Bronchial smooth muscle cell (primary cell): ENCODE measurements at places on chromosomes 5 and 9. TPM values are rescaled to one million over a fixed set of nuclear protein-coding genes. Genes with fewer than 3 reads are reported as not detected.

The ZBTB26 gene
- 2.1 and 2.5 TPM in 2 replicates for total RNA-seq

The ZBTB34 gene
- 4.1 and 5.8 TPM in 2 replicates for total RNA-seq

The TMEFF1 gene
- 1.3 and 2.3 TPM in 2 replicates for total RNA-seq

The ADGRD2 gene
- total RNA-seq: not detected in 2 replicates

The CCIN gene
- 0.79 and 2.8 TPM in 2 replicates for total RNA-seq

The PPP1R26 gene
- total RNA-seq: 5.7 and 6.3 TPM in 2 replicates

The TLR4 gene
- 2.2 and 5.8 TPM in 2 replicates for total RNA-seq

The SLC1A3 gene
- total RNA-seq: 1.7 and 3.0 TPM in 2 replicates

The RCL1 gene
- 7.2 and 7.6 TPM in 2 replicates for total RNA-seq

The TXNDC8 gene
- total RNA-seq: not detected in 2 replicates

The SOHLH1 gene
- total RNA-seq: not detected in 2 replicates

The MARCHF3 gene
- total RNA-seq: 5.0 and 6.4 TPM in 2 replicates

The ANKRD33B gene
- total RNA-seq: 3.6 and 16.1 TPM in 2 replicates

The FOXD1 gene
- total RNA-seq: 3.3 and 8.2 TPM in 2 replicates

The PLGRKT gene
- total RNA-seq: 9.0 and 11.5 TPM in 2 replicates

The PTPN3 gene
- under 0.01 and 0.17 TPM in 2 replicates for total RNA-seq

The LRRC19 gene
- total RNA-seq: not detected in 2 replicates

The CNTNAP3B gene
- total RNA-seq: 7.8 and 14.8 TPM in 2 replicates

The PCDHGA11 gene
- total RNA-seq: 7.0 and 12.0 TPM in 2 replicates

The CNTFR gene
- not detected in 2 replicates for total RNA-seq

The GRHPR gene
- total RNA-seq: 115 and 129 TPM in 2 replicates

The NRG2 gene
- 0.32 and 0.60 TPM in 2 replicates for total RNA-seq

The SV2C gene
- not detected in 2 replicates for total RNA-seq

The DMRTA1 gene
- total RNA-seq: 0.34 and 0.47 TPM in 2 replicates

The RNF20 gene
- 31.7 and 45.4 TPM in 2 replicates for total RNA-seq

The INSL6 gene
- not detected in 2 replicates for total RNA-seq

The CTSV gene
- 0.16 and 0.34 TPM in 2 replicates for total RNA-seq

The IQGAP2 gene
- total RNA-seq: 1.1 and 2.1 TPM in 2 replicates

The ATOSB gene
- total RNA-seq: 11.3 and 19.5 TPM in 2 replicates

The FCN1 gene
- total RNA-seq: not detected in 2 replicates

The CCDC192 gene
- total RNA-seq: not detected in 2 replicates

The TBC1D9B gene
- total RNA-seq: 39.6 and 43.4 TPM in 2 replicates

The SMIM33 gene
- not detected in 2 replicates for total RNA-seq

The BTNL3 gene
- not detected in 2 replicates for total RNA-seq

The BAAT gene
- total RNA-seq: 0.16 TPM in 1 of 2 replicates, not detected in the other

The HTR4 gene
- total RNA-seq: not detected in 2 replicates

The FGFR4 gene
- 6.1 and 36.5 TPM in 2 replicates for total RNA-seq

The DRD1 gene
- total RNA-seq: under 0.01 TPM in 1 of 2 replicates, not detected in the other

The SAXO1 gene
- total RNA-seq: 0.09 and 0.16 TPM in 2 replicates

The QRFP gene
- not detected in 2 replicates for total RNA-seq

The PCDHGB1 gene
- 1.5 and 3.8 TPM in 2 replicates for total RNA-seq

The ZFAND5 gene
- 53.9 and 78.0 TPM in 2 replicates for total RNA-seq

The TMC1 gene
- under 0.01 and 0.26 TPM in 2 replicates for total RNA-seq

The SLC6A3 gene
- total RNA-seq: under 0.01 TPM in 1 of 2 replicates, not detected in the other

The UBE2B gene
- total RNA-seq: 10.7 and 22.2 TPM in 2 replicates

The ORM2 gene
- not detected in 2 replicates for total RNA-seq

The ISL1 gene
- not detected in 2 replicates for total RNA-seq

The RNF208 gene
- total RNA-seq: 0.09 and 0.16 TPM in 2 replicates

The MGAT1 gene
- 60.1 and 63.5 TPM in 2 replicates for total RNA-seq

The KCNMB1 gene
- not detected in 2 replicates for total RNA-seq

The TCF7 gene
- 2.8 and 3.9 TPM in 2 replicates for total RNA-seq

The KIF4B gene
- total RNA-seq: under 0.01 and 0.09 TPM in 2 replicates

The OCLN gene
- total RNA-seq: 0.26 and 0.32 TPM in 2 replicates

The MTAP gene
- 15.8 and 19.0 TPM in 2 replicates for total RNA-seq

The INSL4 gene
- total RNA-seq: not detected in 2 replicates
